ENCODE measurements at places on chromosomes 16 and 17.

DNA sequence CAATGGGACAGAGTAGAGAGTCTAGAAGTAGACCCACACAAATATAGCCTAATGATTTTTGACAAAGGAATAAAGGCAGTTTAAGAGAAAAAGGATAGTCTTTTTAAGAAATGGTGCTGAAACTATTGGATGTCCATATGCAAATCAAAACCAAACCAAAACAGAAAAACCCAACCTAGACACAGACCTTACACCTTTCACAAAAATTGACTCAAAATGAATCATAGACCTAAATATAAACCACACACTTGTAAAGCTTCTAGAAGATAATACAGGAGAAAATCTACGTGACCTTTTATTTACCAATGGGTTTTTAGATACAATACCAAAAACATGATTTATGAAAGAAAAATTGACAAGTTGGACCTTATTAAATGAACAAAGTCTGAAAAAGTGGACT lies 66.4 kb upstream of the MPHOSPH6 start:
- DNase-seq = no peak

GRCh38 chr17:81015136-81015535 lies 19.8 kb upstream of the BAIAP2 start:
- DNase-seq = no peak

- no peak for DNase-seq
Measured at GRCh38 chr16:20897922-20898321, 2.2 kb downstream of the DCUN1D3 start.

DNA sequence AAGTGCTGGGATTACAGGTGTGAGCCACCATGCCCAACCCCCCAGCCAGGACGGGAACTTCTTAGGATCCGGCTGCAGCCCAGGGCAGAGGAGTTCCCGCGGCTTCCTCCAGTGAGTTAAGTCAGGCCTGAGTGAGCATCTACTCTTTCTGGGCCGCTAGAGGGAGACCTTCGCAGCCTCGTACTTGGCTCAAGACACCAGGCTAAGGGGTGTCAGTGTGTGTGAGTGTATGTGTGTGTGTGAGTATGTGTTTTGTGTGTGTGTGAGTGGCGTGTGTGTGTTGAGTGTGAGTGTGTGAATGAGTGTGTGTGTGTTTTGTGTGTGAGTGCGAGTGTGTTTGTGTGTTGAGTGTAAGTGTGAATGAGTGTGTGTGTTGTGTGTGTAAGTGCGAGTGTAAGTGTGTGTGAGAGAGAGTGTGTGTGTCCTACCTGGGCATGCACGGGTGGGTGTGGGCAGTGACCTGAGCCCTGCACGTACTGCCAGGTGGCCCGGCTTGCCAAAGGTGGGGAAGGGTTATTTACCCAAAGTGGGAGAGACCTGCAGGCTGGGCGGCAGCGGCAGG lies 58.5 kb downstream of the TMEM235 start:
- peak; percentile 87 for DNase-seq

GRCh38 chr17:50708050-50709000 lies 611 bp upstream of the ANKRD40 start:
- peak; percentile 44 for DNase-seq

- DNase-seq = no peak
Measured at GRCh38 chr17:36578671-36579070, 13.0 kb upstream of the DHRS11 start.

DNA sequence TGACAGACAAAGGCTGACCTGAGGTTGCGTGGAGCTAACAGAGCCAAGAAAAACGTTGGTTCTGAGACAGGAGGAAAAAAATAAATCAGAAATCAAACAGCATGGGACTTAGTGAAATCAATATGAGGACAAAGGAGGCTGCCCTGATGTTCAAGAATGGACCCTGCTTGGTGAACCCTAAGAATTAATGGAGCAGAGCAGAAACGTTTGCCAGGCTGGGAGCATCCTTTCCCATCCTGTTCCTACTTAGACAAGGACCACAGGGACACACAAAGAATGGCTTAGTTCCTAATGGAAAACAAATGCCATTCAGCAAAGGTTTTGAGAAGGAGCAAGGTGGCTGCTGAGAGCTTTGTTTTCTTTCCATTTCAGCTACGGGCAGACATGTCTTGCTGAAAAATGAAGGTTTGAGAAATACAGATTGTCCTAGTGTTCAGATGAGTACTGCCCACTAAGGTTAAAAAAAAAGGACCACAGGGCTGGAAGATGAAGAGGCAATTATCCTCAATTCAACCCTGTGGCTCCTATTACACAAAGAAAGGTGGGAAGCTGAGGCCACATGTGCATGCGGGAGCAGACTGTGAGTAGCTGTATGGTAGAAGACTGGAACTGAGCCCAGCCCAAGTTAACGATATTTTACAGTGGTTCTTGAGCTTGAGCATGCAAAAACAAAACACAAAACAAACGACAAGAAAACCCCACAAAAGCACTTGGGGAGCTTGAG lies 230.1 kb downstream of the SLC39A11 start:
- DNase-seq = no peak

DNA sequence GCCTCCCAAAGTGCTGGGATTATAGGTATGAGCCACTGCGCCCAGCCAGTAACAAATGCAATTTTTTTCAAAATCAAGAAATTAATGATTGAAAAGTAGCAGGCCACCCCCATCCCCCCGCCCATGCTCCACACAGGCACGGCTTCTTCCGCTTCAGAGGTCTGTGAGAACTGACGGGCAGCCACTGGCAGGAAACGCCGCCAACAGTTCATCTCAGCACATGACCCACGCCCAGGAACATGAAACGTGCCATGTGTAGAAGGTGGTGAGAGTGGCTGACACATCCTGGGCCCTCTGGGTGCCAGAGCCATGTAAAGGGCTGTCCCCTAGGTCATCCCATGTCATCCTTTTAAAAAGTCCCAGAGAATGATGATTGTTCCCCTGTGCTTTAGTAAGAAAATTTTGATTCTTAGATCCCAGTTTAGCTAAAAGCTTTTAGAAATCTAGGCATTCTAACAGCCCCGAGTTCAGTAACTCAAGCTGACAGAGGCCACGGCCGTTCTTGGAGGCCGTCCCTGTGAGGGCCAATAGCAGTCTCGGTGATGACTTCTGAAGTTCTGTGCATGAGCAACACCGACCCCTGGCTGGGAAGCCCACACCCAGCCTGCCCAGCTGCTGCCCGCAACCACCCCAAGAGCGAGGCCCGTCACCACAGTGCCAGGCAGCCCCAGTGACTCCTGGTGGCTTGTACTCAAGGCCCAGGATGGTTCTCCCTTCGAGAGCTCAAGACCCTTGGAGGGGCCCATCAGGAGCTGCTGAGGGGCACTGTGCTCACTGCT lies 52.1 kb downstream of the KLHDC4 start:
- DNase-seq = no peak

DNA sequence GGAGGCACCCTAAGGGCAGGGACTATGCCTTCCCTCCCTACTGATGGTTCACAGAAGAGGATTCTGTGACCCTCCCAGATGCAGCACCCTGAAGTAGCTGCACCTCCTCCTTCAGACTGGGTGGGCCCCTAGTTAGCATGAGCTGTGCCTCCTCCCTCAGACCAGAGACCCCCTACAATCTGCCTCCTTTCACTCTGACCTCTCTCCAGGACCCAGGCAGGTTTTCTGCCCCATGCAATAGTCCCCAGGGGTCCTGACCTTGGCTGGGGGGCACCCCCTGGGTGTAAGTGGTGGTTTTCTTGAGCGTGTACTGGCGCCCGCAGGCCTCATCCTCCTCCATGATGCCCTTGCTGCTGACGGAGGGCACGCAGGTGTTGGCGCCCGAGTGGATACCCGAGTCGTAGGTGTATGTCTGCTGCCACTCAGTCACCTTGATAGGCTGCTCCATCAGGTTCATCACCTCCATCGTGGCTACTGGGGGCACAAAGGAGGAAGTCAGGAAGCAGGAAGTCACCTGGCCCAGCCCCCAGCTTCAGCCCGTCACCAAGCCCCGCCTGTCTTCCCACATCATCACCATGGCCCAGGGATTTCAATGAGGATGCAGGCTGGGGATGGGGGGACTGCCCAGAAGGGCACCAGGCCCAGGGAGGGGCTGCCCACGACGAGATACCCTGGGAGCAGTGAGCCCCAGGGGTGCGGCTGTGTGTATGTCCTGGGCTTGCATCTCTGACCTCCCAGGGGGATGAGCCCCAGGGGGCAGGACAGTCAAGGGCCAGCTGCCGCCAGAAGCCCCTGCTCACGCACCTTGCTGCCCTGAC lies 14.9 kb downstream of the JUP start:
- no peak for DNase-seq

DNA sequence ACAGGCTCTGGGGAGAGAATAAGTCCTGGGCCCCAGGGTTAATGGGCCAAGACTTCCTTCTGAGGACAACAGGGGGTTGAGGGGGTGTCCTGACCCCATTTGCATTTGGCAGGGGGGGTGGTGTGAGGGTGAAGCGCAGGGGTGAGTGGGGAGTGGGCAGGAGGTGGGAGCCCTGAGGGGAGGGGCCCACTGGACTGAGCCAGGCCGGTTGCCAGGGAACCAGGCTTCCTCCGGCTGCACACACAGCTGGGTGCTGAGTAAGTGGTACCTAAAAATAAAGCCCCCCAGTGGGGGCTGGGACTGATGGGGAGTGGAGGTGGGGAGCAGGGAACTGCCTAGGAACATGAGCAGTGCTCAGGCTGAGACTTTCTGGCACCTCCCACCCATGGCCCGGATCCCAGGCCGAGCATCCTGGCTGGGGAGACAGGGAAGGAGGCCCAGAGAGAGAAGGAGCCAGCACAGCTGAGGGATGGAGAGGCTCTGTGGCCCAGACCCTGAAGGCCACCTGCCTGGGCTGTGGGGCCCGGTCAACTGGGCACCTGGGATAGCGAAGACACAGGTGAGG lies 7.5 kb upstream of the RASD1 start:
- DNase-seq = no peak

DNA sequence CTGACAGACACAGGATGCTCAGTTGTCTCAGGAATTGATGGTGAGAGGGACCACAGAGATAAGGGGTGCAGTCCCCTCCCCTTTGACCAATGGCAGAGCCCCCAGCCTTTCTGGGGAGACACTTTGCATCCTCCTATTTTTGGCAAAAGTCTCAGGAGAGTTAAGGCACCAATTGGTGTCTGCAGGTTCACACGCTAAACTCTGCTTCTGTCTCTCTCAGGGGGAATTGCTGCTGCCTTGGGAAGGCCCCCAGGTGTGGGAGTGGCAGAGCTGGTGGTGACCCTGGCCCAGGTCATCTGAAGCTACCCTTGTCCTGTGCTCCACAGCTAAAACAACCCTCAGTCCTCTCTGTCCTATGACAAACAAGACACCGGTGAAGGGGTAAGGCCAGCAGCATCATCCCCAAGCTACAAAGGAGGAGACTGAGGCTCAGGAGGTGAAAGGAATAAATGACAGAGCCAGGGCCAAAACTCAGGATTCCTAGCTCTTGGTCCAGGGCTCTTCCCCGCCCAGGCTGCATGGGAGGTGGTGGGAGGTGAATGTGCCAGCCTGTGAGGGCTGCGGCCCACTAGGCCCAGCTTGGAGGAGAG lies 20.3 kb downstream of the OSBPL7 start:
- DNase-seq = peak; percentile 23

GRCh38 chr17:80624864-80625263 lies 80.2 kb downstream of the RPTOR start:
- no peak for DNase-seq

DNA sequence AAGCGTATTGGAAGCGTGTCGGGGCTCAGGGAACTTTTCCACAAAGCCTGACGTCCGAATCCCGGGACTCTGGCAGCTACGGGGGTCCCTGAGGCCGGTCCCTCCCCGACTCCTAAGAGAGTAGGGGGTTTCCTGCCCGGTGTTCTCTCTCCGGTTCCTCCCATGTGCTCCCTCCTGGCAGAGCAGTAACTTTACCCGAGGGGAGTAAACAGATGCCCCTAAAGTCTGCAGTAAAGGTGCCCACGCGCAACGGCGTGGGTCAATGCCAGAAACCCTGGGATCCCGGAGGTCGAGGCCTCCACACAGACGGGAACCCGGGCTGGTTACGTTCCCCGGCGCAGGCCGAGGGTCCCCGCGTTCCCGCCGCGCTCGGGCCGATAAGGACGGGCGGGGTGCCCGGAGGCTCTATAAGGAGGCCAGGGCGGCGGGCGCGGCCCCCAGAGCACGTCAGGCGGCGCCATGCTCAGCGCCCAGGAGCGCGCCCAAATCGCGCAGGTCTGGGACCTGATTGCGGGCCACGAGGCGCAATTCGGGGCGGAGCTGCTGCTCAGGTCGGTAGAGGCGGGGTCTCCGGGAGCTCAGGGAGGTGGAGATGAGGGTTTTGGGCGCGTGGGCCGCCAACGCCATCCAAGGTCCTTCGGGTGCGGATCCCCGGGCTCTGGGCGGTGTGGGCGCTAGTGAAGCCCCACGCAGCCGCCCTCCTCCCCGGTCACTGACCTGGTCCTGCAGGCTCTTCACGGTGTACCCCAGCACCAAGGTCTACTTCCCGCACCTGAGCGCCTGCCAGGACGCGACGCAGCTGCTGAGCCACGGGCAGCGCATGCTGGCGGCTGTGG lies at the start of gene HBM:
TSS of gene HBM (plus strand) at position 440 of the 836 bp plus-strand sequence. CDS start at position 460, 20 bp downstream.
- DNase-seq = no peak

- DNase-seq = no peak
Measured at GRCh38 chr16:66562986-66563385, 3.3 kb upstream of the CMTM1 start.

DNA sequence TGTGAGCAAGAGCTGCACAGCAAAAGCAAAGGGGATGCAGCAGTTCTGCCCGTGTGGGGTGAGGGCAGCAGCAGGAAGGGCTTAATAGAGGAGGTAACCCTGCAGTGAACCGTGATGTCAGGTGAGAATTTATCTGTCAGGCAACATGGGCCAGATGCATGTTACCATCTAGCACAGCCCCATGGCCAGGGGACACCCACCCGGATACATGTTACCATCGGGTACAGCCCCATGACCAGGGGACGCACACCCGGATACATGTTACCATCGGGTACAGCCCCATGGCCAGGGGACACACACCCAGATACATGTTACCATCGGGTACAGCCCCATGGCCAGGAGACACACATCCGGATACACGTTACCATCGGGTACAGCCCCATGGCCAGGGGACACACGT lies 99.4 kb downstream of the RBFOX3 start:
- DNase-seq = no peak

DNA sequence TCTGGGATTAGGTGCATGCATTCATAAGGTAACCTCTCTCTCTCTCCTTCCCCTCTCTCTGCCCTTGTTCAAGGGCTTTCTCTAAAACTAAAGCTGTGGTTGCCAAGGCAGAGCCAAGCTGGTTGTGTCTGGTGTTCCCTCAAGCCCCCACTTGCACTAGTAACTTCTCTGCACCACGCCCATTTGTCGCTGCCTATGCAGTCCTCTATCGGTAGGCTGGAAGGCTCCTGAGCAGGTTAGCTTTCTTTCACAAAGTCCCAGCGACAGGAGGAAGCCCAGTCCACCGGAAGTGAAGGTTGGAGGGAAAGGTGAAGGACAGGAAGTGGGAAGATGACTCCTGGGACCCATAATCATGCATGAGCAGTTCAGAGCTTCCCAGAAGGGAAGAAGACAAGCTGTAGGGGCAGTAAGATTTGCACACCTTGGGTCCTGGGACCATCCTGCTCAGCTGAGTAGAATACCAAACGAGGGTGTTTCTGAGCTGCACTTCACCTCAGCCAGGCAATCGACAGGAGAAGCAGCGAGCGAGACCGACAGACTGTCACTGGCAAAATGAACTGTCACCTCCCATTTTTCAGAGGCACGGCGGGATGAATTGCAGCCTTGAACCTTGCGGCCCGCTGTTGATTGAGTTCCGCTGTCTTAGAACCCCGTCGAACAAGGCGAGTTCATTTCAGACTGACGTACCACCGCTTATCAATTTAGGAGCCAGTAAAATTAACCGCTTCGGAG lies 14.7 kb upstream of the SKAP1 start:
- DNase-seq = no peak

Measured in sciatic nerve (tissue), 2 donors.